ENCODE measurements at places on chromosomes 6 and 20.

DNA sequence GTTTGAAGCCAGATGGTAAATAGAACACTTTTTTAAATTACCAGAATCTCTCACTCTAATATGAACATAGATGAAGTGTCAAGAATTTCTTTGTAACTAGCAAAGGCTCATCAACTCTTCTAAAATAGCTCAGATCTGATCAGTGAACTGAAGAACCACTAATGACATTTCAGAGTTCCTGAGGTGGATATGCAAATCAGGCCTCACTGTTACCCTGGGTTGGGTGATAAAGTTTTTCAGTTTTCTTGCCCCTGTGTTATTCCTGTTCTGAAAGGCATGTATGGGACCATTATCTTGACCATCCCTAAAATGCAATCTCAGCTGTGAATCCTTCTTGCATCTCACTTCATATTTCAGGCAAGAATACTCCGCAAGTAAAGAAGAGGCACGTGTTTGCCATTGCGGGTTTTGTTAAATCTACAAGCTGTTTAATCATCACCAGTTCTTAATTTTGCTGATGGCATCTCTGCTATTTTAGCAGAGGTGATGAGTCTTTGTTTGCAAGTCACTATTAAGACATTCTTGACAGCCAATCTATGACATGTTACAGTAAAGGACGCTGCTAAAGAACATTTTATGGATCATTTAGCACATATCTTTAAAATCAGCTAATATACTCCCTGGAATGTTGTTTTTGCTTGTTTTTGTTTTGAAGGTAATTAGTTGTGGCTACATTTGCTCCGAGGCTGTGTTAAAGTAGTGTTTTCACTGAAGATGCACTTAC lies 47.9 kb downstream of the KHDC1L start:
- no peak for DNase-seq

- DNase-seq: no peak
Measured at GRCh38 chr6:25717866-25718740, 36.4 kb upstream of the SLC17A4 start.

DNA sequence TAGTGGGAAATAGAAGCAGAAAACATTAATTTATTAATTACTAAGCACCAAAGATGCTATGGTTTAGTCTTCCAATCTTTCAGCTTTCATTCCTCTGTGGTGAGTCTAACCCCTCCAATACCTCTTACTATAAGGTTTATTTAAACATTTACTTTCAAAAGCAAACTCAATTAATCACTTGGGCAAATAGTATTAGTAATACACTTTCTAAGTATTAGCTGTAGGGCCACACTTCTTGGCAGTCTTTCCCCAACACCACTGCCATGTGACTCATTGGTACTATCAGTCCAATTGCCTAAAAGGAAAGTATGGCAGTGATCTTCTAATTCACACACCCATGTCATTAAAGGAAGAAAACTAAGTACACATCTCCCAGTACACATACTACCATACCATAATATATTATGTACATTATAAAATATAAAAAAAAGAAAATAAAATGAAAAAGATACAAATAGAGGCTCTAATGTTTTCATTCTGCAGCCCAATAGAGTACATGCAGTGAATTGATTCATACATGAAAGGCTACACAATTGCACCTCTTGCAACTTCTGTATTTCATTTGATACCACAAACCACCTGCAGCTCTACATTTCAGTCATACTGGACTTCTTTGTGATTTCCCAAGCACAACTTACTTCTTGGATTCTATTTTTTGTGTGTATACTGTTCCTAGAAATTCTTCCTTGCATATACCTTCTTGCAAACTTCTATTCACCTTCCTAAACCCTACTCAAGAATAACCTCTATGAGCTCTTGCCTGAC lies 218.6 kb downstream of the PKHD1 start:
- DNase-seq: no peak

DNA sequence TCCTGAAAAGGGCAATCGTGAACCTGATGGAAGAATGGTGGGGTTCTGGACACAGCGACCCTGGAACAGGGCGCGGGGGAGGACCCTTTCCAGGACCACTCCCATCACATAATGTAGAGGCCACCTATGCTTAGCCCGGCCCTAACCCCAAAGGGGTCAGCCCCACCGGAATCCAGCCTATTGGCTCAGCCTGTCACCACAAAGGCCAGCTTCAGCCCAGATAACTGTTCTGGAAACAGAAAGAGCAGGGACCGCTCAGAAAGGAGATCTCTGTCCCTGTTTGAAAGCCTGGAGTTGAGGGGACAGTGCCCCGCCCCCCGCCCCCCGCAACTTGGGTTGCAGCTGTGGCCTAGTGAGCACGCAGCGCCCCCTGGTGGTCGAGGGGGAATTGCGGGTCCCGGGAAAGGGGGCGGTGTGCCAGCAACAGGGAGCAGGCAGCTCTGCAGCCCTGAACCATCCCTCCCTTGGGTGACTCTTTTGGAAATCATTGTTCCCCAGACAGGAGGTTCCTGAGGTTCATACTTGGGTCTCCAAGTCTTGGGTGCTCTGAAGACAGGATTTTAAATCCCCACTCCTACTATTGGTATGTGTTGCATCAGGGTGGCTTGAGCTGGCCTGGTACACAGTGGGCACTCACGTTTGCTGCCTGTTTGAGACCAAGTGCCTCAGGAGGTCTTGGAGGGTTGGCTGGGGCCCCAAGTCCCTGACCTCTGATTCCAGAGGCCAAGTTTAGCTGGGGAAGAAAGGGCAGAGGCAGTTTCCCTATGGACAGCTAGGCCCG lies 1.5 kb downstream of the SIGLEC1 start:
- DNase-seq: peak; percentile 77

- DNase-seq: peak; percentile 69
Measured at GRCh38 chr6:446418-447366, 55.1 kb downstream of the IRF4 start.

DNA sequence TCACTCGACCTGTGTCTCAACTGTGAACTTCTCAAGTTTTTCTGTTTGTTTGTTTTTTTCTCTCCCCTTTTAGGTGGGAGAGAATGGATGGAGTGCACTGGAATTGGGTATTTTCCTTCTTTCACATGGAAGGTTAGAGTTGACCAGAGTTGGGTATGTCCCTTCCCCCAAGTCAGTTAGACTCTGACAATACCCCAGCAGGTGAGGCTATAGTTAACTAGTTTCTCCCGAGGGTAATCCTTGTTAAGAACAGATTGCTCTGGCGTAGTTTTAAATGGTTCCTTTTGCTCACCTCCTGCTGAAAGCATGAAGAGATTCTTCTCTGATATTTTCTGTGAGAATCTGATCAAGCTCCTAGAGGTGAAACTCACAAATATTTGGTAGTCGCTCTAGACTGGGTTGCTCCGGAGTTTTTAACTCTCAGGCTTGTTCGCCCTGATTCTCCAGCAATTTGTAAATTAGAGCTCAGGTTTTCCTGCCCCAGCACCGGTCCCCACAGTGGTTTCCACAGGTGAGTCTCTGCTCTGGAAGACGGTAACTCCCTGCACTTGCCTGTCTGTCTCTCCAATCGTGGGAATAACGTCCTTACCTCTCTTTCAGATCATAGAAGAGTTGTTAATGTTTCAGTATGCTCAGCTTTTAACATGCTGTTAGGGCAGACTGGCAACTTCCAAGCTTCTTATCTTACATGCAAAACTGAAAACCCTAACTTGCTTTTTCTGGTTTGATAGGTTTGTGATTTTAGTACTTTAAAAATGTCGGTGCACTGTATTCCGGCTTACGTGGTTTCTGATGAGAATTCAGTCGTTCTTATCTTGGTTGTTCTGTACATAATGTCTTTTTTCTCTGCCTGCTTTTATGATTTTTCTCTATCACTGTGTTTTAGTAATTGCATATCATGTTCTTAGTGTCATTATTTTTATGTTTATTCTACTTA lies 111.2 kb upstream of the HIVEP1 start:
- no peak for DNase-seq

DNA sequence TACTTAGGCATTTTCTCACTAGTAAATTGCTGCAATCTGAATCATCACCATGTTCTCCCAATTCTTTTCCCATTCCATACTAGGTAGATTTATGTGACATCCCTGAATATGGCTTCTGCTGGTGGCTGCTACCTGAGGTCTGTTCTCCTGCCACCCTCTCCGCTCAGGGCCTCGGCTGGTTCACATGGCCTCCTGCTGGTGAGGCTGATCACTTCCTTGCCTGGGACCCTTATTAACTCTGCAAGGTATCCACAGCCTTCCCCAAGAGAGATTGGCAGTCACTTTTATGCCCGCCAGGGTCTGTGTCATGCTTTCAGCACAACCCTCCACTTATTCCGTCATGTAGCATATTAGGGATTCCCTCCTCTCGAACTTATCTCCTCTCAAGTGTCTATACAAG lies 424.5 kb upstream of the FLRT3 start:
- no peak for DNase-seq

GRCh38 chr20:46199198-46199597 lies 81.1 kb downstream of the CD40 start:
- no peak for DNase-seq

GRCh38 chr20:10637031-10637559 lies 36.7 kb downstream of the JAG1 start:
- DNase-seq: no peak

- no peak for DNase-seq
Measured at GRCh38 chr20:47126709-47127108, 229.8 kb downstream of the ZMYND8 start.

DNA sequence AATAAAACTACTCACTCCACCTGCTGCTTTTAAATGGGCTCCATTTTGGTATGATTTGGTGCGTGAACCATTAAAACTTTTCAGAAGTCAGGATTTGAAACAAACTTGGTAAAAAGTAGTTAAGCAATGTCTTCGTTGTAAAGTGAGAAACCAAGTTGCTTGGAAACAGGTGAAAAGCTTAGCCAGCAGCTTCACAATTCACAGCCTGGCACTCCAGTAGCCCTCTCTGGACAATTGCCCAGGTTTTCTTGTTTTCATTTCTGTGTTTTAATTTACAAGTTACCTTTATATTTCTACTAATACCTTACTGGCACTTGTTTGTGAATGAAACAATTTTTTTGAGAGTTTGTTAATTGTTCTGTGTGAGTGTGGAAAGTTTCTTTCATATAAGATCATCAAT lies 12.8 kb downstream of the NT5E start:
- no peak for DNase-seq

- DNase-seq: no peak
Measured at GRCh38 chr6:51094271-51094670, 275.6 kb downstream of the TFAP2B start.

DNA sequence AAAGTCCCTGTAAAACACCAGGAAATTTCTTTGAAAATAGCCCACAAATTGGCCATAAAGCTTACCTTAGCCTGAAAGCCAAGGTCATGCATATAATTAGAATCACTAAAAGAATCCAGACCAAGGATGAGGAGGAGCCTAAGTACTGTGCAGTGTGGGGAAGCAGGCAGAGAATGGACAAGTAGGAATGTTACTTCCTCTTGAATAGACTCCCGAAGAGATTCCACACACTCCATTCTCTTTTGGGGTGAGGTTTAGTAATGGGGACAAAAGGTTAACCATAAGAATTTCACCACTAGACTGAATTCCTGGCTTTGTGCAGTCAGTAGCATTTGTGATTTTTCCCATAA lies 27.5 kb upstream of the MARCKS start:
- no peak for DNase-seq

GRCh38 chr6:73227606-73228255 lies 2.4 kb upstream of the KHDC1L start:
- DNase-seq: no peak

GRCh38 chr6:34346175-34347119 lies 46.0 kb downstream of the NUDT3 start:
- no peak for DNase-seq

DNA sequence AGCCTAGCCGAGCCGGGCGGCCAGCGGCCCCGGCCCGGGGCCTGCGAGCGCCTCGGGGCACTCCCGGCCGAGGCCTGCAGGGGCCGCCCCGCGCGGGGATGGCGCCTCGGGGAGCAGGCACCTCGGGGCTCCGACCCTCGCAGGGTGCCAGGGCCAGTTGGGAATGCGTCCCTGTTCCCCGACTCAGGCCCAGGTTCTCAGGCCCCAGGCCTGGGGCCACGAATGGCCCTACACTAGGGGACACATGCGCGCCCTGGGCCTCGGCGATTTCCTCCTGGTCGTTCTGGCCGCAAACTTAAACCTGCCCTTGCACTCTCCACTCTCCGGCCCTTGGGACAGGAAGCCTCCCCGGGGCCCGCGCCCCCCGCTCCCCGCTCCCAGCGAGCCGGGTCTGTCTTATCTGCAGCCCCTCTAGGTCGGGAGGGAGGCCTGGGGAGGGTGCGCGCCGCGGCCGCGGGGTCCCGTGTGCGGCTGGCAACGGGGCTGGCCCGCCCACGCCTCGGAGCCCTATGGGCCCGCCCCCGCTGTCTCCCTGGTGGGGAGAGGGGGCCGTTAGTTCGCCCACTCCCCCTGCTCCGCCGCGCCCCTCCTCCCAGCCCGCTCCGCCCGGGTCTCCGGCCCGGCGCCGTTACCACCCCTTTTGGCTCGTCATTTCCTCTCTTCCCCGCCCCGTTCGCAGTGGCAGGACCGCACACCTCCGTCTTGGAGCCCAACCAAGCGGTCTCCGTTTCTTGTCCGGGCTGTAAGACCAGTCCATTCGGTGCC lies 611 bp downstream of the NFYA start:
- DNase-seq: peak; percentile 49

GRCh38 chr6:44422531-44422930 lies 35.0 kb downstream of the CDC5L start:
- DNase-seq: no peak

Data from stimulated activated CD8-positive, alpha-beta memory T cell treated with anti-CD3 and anti-CD28 coated beads, Interleukin-15, amount 100 ng/mL, for 24 hours (primary cell).